RPMI7951 (cell line): ENCODE measurements at places on chromosomes 7 and 10. TPM values are rescaled to one million over a fixed set of nuclear protein-coding genes. Genes with fewer than 3 reads are reported as not detected.

Gene TAF5
- 6.4 and 8.4 TPM in 2 replicates for total RNA-seq

Gene PTPRZ1
- total RNA-seq = 4.6 and 10.0 TPM in 2 replicates

Gene AGR2
- total RNA-seq = not detected in 2 replicates

Gene VKORC1L1
- 12.4 and 15.0 TPM in 2 replicates for total RNA-seq

Gene OR6V1
- not detected in 2 replicates for total RNA-seq

Gene ANLN
- total RNA-seq = 435 and 537 TPM in 2 replicates
